ENCODE measurements at places on chromosomes 1 and 21.

- peak; percentile 7 for DNase-seq
Observed at GRCh38 chr1:211920602-211921226, 90.2 kb upstream of the LPGAT1 start.

GRCh38 chr1:107572674-107573211, 392.2 kb downstream of the VAV3 start:
- DNase-seq = peak; percentile 89

DNA sequence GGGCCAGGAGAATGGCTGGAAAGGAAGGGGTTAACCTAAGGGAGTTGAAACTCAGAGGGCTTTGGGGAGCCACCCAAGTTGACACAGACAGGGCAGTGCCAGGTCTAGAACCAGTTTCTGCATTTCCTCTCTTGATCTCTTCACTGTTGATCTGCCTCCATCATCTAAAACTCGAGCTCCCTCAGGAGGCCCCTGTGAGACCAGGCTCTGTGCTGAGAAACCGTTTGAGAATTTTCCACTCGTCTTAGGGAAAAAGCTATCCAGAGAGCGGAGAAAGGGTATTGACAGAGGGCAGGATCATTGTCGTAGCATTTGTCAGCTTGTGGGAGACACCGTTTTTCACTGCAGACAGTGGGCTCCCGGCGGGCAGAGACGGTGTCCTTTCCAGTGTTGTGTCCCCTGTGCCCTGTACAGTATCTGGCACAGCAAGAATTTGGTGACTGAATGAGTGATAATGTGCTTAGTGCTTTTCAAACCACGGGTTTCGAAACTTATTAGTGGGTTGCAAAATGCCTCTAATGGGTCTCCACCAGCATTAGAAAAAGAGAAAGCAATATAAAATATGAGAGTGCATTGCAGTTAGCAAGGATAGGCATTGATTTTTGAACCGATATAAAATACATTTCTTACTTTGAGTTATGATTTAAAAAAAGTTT, 31.1 kb downstream of the PROK1 start:
- DNase-seq = peak; percentile 10

DNA sequence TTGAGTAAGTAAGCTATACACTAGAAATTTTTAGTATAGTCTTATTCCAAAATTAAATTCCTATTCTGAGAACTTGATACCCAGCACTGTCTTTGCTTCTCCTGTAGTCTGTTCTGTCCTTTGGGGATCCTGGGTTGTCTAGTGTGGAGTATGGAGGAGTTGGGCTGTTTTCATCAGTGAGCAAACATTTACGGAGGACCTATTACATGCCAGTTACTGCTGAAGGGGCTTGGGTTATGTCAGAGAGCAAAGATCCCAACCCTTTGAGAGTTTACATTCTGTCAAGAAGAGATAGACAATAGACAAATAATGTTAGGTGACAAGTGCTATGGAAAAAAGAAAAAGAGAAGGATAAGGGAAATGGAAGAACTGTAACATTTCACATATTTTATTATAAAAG, 9.0 kb downstream of the TRAPPC10 start:
- no peak for DNase-seq

GRCh38 chr21:35405981-35406380, 356.9 kb upstream of the RUNX1 start:
- DNase-seq = no peak

DNA sequence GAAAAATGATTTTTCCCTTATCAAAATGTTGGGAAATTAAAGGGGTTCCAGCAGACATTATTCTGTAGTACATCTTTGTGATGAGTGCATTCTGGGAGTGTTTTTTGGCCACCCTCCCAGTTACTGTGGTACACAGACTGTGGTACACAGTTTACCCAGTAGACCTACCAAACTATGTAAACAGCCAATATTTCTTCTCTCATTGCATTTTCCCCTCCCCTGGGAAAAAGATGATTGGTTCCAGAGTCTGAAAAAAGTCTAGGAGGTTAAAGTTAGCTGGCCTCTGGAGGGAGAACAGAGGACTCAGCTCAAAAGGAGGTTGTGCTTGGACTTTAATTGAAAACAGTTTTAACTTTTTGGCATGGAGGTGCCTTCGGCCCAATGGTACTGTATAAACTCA, 42.5 kb downstream of the PGM1 start:
- DNase-seq = peak; percentile 72

DNA sequence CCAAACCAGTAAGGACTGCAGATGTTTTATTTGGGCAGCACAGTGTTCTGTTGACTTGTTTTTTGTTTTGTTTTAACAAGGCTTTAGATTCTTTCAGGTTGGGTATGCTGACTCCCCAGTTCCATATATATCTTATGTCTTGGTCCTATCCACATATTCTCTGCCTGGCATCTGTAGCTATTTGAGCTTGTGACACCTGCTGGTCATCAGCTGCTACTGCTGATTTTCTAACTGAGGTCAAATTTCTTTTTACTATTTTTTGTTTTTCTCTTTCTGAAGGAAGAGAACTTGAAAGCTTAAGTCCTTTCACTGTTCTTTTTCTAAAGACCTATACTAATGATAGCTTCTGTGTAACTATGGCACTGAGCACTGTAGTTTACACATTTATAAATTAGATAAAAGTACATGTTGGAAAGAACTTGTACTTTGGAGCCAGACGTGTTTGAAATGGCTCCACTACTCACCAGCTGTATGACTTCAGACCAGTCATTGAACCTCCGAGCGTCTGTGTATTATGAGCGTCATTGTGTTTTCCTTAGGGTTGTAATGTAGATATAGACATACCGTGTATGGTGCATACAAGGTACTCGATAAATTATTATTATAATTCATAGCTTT, 109.4 kb downstream of the NRDC start:
- DNase-seq = peak; percentile 64

- DNase-seq = no peak
Observed at GRCh38 chr1:1832820-1833219, 54.5 kb upstream of the NADK start.

GRCh38 chr1:225179686-225180085, 248.2 kb downstream of the LBR start:
- DNase-seq = no peak

DNA sequence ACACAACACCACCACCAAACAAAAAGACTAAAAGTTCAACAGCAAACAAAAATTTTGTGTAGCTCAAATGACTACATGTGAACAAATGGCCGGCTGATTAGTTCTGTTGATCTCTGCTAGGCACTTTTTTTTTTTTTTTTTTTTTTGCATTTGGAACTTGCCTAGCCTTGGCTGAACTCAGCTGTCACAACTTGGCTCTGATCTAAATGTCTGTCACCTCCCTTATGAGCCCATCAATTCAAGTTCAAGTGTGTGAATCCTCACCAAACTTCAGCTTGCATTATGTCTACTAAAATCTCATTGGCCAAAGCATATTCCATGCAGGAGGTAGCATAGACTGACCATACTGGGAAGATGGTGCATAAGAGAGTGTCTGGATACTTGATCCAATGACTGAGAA, 606.5 kb upstream of the ADGRL4 start:
- DNase-seq = no peak

GRCh38 chr1:29893046-29893723, 656.9 kb downstream of the PTPRU start:
- no peak for DNase-seq

DNA sequence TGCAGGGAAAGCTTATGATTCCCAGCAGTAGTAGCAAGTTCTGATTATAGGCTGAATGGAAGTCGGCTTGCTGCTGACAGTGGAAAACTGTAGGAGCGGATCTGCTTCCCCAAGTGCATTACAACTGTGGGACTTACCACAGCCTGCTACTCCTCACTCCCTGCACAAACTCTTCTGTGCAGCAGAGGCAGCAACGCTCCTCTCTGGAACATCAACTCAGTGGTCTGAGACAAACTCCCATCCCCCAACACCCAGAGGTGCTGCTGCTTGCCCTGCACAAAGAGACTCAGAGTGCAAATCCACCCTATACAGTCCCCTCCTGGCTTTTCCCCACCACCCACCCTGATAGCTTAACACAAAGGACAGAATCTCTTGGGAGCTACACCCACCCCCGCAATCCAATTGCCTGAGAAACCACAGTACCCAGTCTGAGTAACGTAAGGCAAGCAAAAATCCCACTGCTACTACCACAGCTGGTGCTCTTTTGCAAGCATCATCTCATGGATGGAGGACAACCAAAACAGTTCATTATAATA, 1455.2 kb downstream of the AMY1C start:
- DNase-seq = no peak

- DNase-seq = no peak
Observed at GRCh38 chr1:39488012-39488545, 3.4 kb upstream of the BMP8A start.

GRCh38 chr1:230834292-230834691, 34.0 kb downstream of the C1orf198 start:
- no peak for DNase-seq

DNA sequence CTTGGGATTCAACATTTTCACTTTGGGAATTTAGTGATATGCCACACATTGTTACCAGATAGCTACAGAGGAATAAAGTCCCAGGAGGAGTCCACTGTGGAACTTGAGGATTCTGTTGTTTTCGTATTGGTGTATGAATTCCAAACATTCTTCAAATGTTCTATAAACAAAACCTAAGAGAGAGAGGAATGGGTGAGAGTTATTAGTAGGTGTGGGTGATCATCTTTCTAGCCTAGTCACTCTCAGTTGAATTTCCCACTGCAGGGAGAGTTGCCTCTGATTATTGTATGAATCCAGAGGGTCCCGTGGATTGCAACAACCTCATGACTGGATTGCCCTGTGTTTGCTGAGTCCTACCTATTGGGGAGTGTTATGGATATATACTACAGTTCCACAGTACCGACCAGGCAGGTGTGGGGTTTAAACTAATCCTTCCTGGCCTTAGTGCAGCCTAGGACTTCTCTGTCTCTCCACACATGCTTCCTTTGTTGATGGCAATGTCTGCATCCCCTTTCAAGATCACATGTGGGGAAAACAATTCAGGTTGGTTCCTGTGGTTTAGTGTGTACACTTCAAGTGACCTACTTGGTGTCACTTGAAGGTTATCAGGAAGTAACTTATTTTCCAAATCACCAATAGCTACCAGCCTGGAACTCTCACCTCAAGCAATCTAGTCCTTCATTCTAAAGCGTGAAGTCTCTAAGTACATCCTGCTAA, 91.8 kb downstream of the ADCY10 start:
- peak; percentile 49 for DNase-seq

GRCh38 chr1:89904219-89904980, 83.6 kb downstream of the LRRC8D start:
- no peak for DNase-seq

- no peak for DNase-seq
Observed at GRCh38 chr1:84711121-84711520, 20.9 kb upstream of the SSX2IP start.

- DNase-seq = peak; percentile 62
Observed at GRCh38 chr1:43227143-43227764, 42.5 kb upstream of the TMEM125 start.

DNA sequence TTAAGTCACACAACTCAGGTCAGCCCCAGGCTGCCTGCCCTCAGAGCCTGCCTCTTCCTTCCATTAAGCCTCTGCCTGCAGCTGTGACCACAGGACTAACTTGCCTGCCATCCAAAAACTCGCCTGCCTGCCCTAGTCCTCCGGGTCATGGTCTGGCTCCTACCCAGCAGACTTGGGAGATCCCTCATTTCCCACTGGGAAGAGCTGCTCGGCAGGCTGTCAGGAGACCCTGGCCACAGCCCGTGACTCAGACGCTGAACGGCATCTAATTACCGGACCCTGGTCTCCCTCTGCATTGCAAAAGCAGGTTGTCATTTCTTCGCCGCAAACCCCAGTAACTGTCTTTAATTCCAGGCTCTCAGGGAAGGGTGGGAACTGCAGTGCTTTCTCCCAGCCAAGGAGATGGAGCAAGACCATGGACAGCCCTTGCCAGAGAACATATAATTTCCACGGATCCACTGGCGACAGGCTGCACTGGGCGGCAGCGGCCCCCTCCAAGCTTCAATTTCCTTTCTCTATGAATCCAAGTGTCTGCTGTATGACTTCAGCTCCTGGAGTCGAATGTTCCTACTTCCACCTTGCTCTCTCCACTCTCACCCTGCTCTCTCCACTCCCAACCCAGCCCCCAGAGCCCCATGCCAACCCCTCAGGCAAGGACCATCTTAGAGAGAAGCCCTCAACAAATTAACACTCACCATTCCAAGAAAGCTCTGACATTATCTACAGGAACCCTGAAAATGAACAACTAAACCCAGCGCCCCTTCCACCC, 20.4 kb downstream of the OLFML2B start:
- DNase-seq = peak; percentile 96

DNA sequence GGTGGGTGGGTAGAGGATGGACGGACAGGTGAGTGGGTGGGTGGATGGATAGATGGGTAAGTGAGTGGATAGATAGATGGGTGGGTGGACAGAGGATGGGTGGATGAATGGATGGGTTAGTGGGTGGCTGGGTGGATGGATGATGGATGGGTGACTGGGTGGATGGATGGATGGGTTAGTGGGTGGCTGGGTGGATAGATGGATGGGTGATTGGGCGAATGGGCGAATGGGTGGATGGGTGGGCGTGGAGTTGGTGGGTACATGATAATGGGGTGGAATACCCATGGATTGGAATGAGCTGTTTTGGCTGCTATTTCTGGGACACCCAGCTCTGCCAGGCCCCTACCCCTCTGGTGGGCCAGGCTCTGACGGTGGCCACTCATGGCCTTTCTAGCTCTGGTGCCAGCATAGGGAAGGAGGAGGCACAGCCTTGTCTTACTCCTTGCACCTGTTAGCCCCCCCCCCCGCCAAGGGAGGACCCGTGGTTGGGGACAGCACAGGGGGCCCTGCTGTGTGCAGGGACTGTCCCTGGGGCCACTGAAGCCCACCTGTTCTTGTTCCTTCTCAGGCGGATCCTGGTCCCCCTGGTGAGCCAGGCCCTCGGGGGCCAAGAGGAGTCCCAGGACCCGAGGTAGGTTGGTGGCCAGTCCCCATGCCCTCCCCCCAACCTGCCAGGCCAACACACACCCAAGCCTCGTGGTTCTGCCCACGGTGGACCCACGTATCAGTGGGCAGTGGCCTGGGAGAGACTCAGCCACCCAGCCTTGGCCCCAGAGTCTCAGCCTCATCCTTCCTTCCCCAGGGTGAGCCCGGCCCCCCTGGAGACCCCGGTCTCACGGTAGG, 26.4 kb downstream of the COL6A2 start:
- DNase-seq = no peak

DNA sequence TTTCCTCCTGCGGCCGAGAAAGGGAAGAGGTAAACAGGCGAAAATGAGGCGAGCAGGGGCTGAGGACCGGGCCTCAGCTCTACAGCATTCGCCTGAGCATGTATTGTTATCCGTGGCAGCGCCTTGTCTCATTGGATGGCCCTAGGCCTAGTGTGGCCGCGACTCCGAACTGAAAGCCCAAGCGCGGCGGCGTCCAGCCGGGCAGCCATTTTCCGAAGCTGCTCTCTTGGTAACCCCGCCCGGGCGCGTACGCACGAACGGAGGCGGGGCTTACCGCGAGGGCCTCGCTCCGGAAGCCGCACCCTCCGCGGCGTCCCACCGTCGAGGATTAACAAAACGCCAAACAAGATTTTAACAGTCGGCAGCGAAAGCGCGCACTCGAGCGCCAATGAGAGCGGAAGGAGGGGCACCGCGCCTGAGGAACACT, 797 bp upstream of the USP1 start:
- no peak for DNase-seq

- peak; percentile 39 for DNase-seq
Observed at GRCh38 chr1:40532844-40533424, 1.5 kb downstream of the ZNF684 start.

- DNase-seq = no peak
Observed at GRCh38 chr1:71919811-71920509, 362.4 kb downstream of the NEGR1 start.
